BE2C (cell line): ENCODE measurements at places on chromosomes 13 and 19.

GRCh38 chr19:27765397-27765796 is 1447.6 kb downstream of the UQCRFS1 start:
- DNase-seq: no peak

DNA sequence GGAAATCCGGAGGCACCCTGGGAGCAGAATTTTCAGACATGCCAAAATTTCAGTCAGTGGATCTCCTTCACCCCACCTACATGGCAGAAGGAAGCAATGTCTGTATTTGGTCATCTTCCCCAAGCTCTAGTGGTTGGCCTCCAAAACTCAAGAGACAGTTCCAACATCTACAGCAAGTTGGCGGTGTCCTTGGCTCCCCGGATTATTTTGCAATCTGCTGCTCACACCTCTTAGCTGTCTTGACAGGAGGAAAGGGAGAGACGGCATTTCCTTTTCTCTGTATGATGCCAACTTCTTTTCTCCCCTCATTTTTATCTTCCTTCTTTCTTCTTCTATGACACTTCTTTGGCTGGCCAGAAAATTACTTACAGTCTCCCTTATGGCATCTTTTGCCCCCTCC is 159.9 kb downstream of the SUCLA2 start:
- no peak for DNase-seq

GRCh38 chr13:67155898-67156722 is 74.0 kb downstream of the PCDH9 start:
- DNase-seq: no peak

DNA sequence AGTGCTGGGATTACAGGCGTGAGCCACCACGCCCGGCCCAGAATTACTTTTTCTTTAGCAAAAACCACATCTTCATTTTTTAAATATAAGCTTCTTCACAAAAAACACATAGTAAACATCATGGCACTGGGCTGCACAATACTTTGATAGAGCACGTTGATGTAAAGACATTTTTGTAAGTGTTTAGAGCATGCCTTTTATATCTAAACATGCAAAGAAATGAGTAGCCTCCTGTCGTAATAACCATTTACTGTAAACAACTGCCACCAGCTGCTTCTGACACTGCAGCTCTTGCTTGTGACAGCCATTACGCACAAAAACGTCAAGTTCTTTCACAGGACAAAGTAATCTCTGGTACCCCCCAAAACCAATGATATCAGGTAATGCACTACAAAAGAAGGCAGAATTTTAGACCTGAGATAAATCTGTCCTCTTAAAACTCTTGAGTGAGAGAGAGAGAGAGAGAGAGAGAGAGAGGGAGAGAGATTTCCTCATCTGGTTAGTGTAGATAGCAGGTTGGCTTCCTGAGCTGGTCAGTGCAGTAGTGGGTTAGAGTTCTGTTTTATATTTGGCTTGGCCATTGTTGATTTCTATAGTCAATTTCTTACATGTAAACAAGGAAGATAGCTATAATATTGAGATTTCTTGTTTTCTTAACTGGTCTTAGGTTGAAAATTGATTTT is 6.7 kb upstream of the ZNF548 start:
- no peak for DNase-seq

GRCh38 chr19:51548213-51548651 is 16.8 kb upstream of the SIGLEC6 start:
- DNase-seq: no peak
